ENCODE measurements at places on chromosomes 6 and 20.

DNA sequence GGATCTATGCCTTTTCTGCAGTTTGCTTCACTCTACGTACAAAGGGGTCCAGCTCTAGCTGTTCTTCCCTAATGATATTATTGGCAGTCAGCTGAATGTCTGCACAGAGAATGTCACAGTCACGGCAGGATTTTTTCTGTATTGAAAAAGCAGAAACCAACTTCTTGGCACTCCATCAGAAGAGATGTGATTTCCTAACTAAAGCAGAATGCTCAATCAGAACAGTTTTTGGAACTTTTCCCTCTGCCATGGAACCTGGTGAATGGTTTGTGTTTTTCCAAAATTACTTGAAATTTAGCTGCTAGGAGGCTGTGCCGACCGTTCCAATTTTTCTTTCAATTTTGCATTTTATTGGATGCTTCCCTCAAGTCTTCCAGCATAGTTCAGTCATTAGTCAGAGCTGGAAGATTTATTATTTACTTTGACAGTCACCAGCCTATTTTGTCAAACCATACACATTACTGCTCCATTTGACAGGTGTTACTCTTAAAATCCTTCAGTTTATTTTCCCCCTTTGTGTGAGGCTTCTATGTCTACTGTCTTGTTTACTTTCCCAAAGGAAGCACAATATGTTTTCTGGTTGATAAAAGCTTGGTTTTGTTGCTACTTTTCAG lies 259.6 kb upstream of the EPHA7 start:
- no peak for DNase-seq

GRCh38 chr20:47257771-47258170 lies 98.7 kb downstream of the ZMYND8 start:
- no peak for DNase-seq

DNA sequence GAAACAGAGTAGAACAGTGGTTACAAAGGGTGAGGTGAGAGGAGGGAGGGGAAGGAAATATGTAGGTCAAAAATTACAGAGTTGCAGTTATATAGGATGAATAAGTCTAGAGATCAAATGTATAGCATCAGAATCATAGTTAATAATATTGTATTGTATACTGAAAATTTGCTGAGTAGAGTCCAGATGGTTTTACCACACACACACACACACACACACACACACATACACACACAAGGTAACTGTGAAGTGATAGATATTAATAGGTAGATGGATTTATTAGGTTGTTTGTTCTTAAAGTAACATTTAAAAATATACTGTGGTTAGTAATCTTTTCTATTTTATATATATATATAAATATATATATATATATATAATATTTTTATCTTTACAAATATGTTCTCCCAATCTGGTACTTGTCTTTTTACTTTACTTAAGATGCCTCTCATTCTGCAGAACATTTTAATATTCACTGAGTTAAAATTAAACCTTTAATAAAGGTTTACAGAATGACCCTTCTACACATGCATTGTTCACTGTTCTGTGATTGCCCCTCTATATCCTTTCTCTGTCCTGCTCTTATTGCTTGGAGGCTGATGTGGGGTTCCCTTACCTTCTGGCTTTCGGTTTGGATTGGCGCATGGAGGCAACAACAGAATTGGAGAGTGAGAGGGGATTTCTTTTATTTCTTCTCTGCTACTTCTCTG lies 408 bp downstream of the PTCHD4 start:
- no peak for DNase-seq

DNA sequence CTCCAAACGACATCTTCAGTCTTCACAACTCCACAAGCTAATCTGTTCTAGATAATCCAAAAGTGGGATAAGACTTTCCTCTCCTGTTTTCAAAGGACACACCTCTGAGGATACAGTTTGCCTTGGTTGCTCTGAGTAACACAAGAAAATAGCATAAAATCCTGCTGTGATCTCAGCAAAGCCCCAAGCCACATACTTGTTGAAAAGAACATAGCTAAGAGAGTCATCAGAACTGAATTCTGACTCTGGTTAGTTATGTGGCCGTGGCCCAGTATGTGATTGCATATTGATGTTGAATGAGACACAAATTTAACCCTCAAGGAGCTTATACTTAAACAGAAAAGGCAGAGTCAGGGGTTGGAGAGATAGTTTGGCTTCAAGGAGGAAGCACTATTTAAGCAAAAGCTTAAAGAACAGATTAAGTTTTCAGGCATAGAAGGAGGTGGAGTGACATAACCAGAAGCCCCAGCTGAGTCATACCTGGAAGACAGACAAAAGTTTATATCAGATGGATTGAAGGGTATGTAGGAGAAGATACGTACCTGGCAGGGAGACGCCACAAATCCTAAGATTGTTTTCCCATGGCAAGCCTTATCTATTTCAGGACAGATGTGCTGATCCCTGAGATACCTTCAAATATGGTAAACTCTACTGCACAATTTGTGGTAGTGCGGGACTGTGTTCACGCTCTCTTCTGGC lies 41.2 kb downstream of the OPN5 start:
- no peak for DNase-seq

DNA sequence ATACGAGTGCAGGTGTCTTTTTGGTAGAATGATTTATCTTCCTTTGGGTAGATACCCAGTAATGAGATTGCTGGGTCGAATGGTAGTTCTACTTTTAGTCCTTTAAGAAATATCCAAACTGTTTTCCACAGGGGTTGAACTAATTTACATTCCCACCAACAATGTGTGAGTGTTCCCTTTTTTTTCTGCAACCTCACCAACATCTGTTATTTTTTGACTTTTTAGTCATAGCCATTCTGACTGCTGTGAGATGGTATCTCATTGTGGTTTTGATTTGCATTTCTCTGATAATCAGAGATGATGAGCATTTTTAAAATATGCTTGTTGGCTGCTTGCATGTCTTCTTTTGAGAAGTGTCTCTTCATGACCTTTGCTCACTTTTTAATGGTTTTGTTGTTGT lies 1.9 kb upstream of the ZNF831 start:
- DNase-seq, result no peak

- DNase-seq, result no peak
These were observed 28.3 kb downstream of the PPP1R16B start for GRCh38 chr20:38833857-38834164.

- DNase-seq, result no peak
These were observed 13.7 kb upstream of the ZMYND8 start for GRCh38 chr20:47370214-47370613.

GRCh38 chr6:109389650-109390274 lies 7.5 kb upstream of the CD164 start:
- no peak for DNase-seq

DNA sequence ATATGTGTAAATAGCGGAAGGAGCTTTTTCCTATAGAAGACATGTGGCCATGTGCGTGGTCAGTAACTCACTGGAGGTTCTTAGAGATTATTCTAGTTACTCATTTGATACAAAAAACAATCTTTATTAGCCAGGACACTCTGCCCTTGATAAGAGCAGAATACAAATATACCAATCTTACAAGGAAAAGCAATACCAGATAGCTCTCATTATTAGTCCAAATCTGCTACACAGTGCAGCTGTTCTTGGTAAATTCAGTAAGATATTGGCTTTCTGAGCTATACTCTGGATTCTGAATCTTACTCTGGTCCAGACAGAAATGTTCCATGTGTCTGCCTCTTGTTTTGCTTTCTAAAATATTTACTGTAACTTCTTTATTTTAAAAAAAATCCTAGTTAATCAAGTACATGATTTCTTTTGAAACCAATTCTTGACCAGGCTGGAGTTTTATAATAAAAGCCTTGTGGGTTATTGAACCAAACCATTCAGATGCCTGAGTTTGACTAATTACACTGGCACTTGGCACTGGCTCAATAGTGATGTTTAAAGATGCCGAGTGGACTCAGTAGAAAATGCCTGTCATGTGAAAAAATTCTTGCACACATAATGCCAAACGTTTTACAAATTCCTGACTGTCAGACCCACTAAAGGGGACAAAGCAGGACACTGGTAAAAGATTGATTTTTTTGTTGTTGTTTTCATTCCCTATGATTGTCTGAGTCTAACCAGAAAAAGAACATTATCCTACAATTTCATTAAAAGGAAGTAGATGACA lies 242.8 kb upstream of the TCF21 start:
- DNase-seq, result no peak

- DNase-seq, result no peak
These were observed 38.0 kb downstream of the TNFAIP3 start for GRCh38 chr6:137904822-137905617.

DNA sequence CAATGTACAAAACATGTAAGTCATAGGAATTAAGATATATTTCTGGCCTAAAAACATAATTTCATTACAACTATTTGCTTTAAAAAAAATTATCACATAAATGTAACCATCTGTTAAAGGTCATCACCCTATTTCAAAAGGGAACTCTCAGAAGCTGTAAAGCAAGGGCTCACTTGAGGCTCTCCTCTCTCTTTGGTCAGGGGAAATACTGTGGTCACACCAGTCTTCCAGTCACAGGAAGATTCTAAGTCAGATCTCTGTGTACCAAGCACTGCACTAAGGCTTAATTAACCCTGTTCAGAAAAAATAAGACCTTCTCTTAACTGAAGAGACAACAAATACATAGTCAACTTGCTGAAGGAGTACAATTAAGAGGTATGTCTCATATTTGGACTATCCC lies 75.6 kb downstream of the MMS22L start:
- DNase-seq, result no peak

GRCh38 chr20:48877304-48877703 lies 44.2 kb upstream of the ARFGEF2 start:
- DNase-seq, result no peak

DNA sequence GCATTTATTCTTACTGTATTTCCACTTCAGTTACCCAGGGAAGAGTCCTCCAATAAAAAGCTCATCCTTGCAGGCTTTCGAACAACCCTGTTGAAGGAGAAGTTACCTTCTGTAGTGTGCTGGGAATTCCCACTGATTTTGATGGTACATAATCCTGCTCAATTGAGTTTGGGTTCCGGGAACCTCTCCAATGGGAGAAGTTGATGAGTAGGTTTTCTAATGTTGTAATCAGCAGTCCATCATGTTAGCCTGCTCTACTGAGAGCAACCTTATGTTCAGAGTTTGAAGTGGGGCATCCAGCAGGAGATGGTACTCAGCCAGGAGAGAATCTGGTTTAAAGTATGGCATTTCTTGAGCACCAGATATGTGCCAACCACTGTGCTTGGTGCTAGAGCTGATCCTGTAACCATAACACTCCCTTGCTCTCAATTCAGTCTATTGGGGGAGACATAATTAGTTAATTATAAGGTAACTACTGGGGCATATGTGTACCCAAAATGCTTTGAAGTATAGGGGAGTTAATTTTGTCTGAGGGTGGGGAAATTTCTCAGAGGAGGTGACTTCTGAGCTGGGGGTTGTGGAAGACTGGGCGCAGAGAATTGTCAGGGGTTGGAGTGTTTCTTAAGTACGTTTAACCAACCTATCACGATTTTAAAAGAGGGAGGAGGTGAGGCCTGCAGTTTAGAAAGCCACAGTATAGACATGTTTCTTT lies 2.1 kb downstream of the TOP1 start:
- DNase-seq, result no peak

GRCh38 chr6:33677143-33677660 lies 34.3 kb downstream of the UQCC2 start:
- DNase-seq, result no peak

- DNase-seq, result peak; percentile 38
These were observed 146.0 kb downstream of the LAMP5 start for GRCh38 chr20:9660236-9660868.

DNA sequence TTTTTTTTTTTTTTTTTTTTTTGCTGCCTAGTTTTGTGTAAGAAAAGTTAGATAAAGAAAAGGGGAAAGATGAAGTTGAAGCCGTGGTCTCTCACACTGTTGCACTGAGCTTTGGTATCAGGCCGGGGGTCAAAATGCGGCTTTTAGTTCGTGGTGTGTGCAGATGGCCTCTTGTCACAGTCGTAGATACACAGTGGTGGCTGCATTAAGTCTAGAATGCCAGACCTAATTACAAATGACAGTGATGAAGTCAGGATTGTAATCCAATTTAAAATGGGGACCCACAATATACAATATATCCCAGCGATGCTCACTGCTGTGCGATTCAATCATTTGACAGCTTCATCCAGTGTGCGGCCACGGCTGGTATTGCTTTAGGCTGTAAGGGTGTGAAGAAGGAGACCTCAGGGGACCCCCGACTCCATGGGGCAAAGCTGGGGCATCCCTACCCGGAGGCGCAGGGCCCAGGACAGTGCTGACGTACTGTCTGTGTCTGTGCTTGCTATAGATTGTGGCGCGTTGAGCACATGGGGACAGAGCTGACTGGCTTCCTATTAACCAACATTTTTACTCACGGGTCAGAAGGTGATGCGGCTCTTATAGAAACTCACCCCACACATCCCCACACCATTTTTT lies 210.0 kb upstream of the SOX4 start:
- DNase-seq, result no peak

DNA sequence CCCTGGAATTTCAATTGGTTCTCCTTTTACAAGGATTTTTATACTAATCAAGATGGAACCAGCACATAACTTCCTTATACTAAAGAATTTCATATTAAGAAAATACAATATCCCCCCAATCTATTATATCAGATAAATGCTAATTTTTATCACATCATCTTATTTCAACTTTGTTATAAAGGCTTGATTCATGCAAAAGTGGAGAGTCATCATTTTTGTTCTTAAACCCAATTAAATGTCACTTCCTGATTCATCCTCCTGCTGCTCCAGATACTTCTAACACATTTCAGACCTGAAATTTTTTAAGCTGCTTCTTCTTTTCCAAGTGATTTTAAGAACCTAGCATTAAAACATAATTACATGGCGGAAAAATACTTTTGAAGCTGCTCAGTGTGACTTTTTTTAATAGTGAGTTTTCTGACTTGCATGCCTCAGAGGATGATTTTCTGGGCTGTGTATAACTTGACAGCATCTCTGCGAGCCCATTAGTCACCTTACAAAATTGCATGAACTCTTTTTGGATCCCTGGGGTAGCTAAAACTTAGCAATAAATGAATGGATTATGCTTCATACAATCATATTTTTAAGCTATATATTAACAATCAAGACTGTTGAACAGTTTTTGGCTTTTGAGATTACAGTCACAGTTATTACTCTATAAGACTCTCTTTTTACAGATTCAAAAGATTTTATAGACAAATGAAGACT lies 134.1 kb downstream of the ELOVL4 start:
- DNase-seq, result no peak

GRCh38 chr6:5677219-5678000 lies 329.3 kb downstream of the NRN1 start:
- no peak for DNase-seq

- no peak for DNase-seq
These were observed 1.6 kb upstream of the ZSCAN12 start for GRCh38 chr6:28401172-28401571.

- no peak for DNase-seq
These were observed 13.4 kb downstream of the SIGLEC1 start for GRCh38 chr20:3699037-3699436.

DNA sequence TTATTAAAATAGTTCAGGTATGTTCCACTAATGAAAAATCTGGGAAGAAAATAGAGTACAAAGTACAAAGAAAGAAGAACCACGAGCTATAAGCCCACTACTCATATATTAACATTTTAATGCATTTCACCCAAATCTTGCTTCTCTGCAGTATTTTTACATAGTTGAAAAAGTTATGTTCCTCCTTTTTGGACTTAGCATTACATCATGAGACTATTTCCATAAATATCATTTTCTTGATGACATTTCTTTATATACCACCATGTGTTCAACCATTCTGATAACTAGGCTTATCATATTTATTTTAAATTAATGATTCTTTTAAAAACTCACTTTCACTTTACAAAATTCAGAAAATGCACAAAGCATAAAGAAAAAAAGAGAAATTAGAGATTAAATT lies 3.0 kb downstream of the IPCEF1 start:
- DNase-seq, result no peak

- no peak for DNase-seq
These were observed 9.0 kb downstream of the CNR1 start for GRCh38 chr6:88157106-88157505.

GRCh38 chr20:44683263-44684046 lies 31.7 kb upstream of the CCN5 start:
- peak; percentile 73 for DNase-seq
